Tibial artery (tissue), 4 donors: ENCODE measurements at places on chromosomes 4 and X.

- no peak for DNase-seq
Measured at GRCh38 chr4:151629097-151629783, 131.6 kb downstream of the GATB start.

- DNase-seq = no peak
Measured at GRCh38 chr4:28360681-28361080, 1500.0 kb downstream of the STIM2 start.

DNA sequence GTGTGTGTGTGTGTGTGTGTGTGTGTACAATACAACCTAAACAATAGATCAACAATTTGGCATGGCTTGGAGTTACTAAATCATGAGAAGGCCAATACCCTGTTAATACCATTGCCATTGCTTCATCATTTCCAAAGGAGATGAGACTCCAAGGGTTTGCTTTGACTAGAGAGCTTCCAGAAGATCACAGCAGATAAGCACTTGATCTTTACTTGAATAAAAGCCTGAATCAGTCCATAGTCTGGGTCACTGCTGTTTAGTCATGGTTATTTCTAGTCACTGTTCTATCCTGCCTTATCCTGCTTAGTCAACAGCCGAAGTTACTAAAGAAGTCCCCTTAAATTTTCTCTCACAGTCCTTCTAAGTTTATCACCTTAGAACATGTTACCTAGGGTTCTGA lies 58.2 kb downstream of the RAB40AL start:
- no peak for DNase-seq

- DNase-seq = no peak
Measured at GRCh38 chrX:49627086-49627777, 28.4 kb downstream of the GAGE1 start.

GRCh38 chr4:85686398-85686797 lies 211.4 kb downstream of the ARHGAP24 start:
- no peak for DNase-seq

- peak; percentile 50 for DNase-seq
Measured at GRCh38 chr4:55733932-55734331, 85.7 kb upstream of the EXOC1L start.

- no peak for DNase-seq
Measured at GRCh38 chrX:38917954-38918353, 116.7 kb downstream of the MID1IP1 start.

GRCh38 chr4:47819178-47819577 lies 18.7 kb downstream of the CORIN start:
- DNase-seq = no peak

GRCh38 chr4:53863158-53863557 lies 201.2 kb downstream of the CHIC2 start:
- no peak for DNase-seq

DNA sequence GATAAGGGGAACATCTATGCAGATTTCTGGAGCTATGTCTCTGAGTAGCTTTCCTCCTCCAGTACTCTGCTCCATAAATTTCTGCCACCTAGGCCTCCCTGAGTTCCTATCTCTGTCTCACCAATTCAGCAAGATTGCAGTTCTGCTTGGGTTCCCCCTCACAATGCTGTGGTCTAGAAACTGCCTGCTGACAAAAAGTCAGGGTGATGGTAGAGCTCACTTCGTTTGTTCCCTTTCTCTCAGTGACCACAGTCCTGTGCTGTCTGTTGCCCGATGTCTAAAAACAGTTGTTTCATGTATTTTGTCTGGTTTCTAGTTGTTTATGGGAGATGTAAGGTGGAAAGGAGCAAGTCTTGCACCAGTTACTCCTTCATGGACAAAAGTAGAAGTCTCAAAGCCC lies 41.1 kb downstream of the AMMECR1 start:
- no peak for DNase-seq

DNA sequence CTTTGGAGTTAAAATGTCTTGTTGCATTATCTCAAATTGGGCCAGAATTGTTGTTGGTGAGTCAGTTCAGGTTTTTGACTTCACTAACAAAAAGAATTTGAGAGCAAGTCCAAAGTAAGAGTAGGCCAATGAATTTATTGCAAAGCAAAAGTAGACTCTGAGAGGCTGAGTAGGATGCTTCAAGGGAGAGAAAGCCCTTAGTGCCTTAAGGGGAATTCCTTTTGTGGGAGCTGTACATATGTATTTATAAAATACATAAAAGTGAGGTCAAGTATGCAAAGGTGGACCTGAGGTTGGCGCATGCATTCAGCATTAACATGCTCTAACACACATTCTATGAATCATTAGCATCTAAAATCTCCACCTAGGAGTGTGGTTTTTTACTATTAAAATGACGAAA lies 565.4 kb downstream of the GRXCR1 start:
- no peak for DNase-seq

- no peak for DNase-seq
Measured at GRCh38 chr4:150911326-150911725, 103.8 kb downstream of the LRBA start.

DNA sequence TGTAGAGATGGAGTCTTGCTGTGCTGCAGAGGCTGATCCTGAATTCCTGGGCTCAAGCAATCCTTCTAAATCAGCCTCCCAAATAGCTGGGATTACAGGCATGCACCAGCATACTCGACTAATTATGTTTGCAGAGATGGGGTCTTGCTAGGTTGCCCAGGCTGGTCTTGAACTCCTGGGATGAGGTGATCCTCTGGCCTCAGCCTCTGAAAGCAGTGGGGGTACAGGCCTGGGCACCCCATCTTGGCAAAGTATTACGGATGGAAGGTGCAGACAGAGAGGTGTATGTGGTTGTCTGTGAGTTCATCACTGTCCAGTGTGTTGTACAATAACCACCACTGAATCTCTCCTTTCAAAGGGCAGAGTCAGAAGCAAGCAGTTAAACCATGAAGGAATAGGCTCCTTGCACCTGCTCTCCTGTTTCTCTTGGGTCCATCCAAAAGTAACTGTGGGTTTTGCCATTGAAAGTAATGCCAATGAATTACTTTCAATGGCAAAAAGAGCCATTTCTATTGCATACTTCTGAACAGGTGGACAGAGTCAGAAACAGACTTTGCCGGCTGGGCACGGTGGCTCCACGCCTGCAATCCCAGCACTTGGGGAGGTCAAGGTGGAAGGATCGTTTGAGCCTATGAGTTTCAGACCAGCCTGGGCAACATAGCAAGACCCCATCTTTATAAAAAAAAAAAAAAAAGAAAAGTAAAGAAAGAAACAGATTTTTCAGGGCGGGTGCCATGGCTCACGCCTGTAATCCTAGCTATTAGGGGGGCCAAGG lies 7.0 kb upstream of the AKAP17A start:
- DNase-seq = no peak

- no peak for DNase-seq
Measured at GRCh38 chr4:121651597-121651996, 45.2 kb downstream of the ANXA5 start.

- DNase-seq = no peak
Measured at GRCh38 chr4:55617587-55618197, 18.4 kb downstream of the NMU start.

- no peak for DNase-seq
Measured at GRCh38 chr4:15684498-15684897, 2.9 kb downstream of the FAM200B start.

- no peak for DNase-seq
Measured at GRCh38 chr4:151043803-151044515, 28.9 kb upstream of the LRBA start.
